KG1 (cell line): ENCODE measurements at places on chromosomes 2 and 18.

DNA sequence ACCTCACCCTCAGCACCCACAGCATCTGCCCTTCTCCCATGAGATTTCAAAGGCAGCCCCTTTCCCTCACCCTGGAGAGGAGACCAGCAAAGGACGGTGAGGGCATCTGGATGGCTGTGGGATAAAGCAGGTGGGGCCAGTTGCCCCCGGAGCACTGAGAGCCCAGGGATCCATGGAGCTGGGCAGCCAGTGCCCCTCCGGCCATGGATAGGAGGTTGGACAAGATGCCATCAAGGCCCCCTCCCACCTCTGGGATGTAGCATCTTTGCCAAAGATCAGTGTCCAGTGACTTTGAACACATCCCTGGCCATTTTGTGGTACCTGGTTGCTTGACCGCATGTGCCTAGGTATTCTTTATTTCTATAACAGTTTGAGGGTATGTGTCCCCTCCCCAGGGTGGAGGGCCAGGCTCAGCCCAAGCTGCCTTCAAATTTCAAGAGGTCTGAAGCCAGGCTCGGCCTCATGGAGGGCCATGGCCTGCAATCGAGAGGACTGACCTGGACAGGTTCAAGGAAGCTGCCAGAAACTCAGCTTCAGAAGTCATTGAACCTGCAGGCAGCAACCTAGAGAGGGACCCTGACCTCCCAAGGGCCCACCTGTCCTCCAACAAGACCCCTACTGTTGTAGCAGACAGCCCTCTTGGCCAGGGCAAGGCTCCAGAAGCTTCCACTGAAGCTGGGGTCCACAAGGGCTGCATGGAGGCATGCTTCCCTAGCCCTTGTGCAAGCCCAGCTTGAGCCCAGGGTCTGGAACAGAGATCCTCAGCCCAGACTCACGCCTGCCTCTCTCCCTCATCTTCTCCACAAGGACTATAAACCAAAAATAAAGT is 55.5 kb upstream of the BIN1 start:
- no peak for DNase-seq

GRCh38 chr2:106314444-106314843 is 120.3 kb upstream of the UXS1 start:
- no peak for DNase-seq

GRCh38 chr2:38380397-38381130 is 3.5 kb upstream of the ATL2 start:
- DNase-seq: peak; percentile 34

DNA sequence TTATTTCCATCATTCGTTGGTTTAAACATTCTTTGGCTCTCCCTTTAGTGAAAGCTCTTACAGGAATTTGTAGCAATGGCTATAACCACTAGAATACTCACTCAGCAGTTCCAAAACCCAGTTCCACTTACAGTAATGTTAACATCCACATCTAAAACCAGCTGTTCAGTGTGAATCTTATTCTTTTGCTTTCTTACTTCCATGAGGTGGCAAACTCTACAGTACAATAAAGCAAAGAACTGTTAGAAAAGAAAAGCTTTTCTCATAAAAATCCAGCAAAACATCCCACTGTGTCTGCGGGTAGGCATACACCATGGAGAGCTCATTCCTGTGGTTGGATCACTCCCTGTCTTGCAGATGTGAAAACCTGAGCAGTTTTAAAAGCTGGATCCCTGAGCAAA is 147.1 kb downstream of the ARHGAP28 start:
- no peak for DNase-seq

GRCh38 chr2:102296449-102296848 is 14.9 kb upstream of the IL1RL1 start:
- no peak for DNase-seq

GRCh38 chr18:62545098-62545497 is 22.3 kb downstream of the ZCCHC2 start:
- no peak for DNase-seq

DNA sequence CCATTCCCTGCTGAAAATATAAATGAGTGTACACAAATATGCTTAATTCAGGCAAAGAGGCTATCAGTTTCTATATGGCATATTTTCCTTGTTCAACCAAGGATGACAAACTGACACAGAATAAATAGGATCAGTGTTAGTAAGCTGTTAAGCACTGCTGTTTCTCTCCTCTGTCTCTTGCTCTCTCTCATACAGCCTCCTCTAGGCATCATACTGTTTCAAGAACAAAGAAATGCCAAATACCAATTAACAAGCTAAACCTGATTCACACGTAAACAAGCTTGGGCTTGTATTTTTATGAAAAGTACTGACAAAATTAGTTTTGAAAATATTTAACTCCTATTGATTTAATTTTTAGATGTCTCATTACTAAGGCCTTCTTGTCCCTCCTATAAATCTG is 1027.2 kb upstream of the ACVR2A start:
- no peak for DNase-seq

- DNase-seq: no peak
Measured at GRCh38 chr2:31199206-31199605, 18.1 kb downstream of the CAPN14 start.

DNA sequence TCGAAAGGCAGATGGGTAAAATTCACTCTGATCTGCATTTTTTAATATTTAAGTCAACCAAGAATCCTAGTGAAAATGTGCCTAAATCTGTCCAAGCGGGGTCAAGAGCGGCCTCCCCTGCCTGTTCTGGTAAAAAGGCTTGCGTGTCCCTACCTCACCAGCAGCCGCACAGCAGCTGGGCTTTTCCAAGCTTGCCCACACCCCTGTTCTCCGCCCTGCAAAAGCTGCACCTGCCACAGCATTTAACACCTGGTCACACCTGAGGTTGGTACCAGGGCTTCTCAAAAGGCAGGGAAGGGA is 25.8 kb upstream of the TMEM182 start:
- DNase-seq: no peak

DNA sequence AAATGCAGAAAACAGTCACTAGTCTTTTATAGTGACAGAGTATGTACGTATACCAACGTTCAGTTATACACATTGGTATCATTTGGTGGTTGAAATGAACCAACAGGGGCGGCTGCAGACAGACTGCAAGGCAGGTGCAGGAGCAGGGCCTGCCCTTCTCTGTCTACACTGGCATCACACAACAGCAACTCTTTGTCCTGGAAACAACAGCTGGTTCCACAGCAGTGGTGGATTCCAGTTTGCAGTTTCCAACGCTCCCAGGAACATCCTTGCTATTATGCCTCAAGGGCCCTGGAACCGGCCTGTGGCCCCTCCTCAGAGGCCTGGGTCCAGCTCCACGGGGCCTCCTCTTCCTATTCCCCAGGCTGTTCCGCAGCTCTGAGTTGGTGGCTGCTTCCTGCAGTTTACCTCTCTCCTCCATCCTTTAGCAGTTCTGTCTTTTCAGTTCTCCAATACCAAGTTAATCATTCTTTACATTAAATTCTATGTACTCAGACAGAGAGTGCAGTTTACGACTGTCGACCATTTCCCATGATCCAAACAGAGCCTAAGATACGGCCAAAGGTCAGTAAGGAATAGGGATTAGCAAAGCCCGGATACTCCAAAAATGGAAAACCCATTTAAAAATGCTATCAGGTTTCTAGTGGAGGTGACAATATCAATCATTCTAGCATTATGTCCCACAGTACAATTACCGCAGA is 87.8 kb downstream of the NOL10 start:
- no peak for DNase-seq

DNA sequence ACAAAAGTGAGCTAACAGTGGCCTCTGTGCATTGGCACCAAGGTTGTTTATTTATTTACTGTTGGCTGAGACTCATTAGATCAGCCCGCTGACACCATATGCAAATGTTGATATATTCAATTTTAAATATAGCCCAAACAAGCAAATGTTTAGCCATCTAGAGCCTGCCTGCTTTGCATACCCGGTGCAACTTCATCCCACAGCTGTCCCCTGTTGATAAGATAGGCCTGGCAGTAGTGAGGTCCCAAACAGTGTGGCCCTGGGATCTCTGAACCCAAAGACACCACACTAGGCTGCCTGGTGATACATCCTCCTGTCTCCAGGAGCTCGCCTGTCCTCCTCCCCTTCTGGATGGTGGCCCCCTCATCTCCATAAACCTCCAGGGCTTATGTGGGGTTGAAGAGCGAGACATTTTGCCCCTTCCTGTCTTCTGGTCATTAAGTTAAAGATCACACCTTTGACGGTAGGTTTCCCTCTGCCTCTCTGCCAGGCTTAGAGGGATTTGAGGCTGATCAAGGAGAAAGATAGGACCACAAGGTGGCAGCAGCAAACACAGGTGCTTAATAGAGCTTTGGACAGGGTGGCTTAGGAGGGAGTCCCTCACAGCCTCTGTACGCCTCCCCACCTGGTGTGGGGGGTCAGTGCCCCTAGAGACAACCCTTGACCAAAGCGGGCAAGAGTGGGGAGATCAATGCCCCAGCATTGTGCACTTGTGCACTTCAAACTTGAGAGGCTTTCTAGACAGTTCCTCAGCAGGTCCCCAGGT is 23.7 kb upstream of the MYO5B start:
- DNase-seq: no peak

DNA sequence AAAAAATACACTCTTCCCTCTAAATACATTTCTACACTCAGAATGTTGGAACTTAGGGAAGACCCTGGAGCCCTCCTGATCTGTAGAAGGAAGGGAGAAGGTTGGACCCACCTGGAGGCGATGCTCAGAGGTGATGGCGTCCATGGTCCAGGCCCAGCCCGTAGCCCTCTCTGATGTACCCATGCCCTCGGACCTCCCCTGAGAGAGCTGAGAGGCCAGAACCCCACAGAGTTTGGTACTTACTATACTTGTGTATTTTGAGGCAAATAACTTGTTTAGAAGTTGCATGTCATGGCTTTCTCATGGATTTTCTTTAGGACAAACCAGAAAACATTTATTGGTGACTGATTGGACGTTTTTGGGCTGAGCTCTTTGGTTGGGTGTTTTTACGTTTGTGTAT is 10.5 kb downstream of the CTDP1 start:
- DNase-seq: no peak

- DNase-seq: no peak
Measured at GRCh38 chr2:218829868-218830451, 1.6 kb downstream of the PRKAG3 start.

GRCh38 chr18:36186461-36187192 is 670 bp upstream of the MOCOS start:
- no peak for DNase-seq

- peak; percentile 81 for DNase-seq
Measured at GRCh38 chr2:27703638-27704341, 40.1 kb downstream of the SLC4A1AP start.

GRCh38 chr2:69538872-69539548 is 101.8 kb upstream of the NFU1 start:
- DNase-seq: no peak
